NK-92 treated with Interleukin-12 subunit alpha and Interleukin-12 subunit beta, amount 100 ng/mL, for 24 hours (cell line): ENCODE measurements at places on chromosomes 6 and 20.
A peak's percentile ranks its signal among the peaks of the same experiment; 100 is the strongest.

DNA sequence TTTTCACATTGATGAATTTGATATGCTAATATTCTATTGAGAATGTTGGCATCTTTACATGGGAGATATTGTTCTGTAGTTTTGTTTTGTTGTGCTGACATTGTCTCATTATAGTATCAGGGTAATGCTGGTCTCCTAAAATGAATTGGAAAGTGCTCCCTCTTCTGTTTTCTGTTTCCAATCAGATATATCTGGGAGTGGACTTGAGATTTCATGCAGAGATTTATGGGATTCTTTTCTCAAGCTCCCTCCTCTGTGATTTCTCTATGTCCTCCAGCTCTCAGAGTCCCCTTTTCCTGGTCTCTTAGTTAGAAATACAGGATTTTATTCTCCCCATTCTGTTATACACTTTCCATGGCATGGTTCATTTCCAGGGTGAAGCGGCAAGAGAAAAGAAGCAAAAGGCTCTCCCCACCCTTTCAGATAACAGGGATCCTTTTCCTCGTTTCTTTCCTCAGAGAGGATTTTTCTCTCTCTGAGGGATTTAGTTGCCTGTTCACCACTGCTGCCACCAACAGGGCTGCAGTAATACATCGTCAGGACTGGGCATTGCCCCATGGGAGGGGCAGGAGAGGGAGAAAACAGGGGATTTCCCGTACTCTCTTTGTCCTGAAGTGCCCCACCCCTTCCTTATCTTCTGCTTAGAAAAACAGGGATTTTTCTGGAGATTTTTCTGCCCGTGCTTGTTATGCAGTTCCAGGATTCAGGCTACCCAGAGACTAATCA lies 59.3 kb upstream of the STMND1 start:
- DNase-seq = no peak

DNA sequence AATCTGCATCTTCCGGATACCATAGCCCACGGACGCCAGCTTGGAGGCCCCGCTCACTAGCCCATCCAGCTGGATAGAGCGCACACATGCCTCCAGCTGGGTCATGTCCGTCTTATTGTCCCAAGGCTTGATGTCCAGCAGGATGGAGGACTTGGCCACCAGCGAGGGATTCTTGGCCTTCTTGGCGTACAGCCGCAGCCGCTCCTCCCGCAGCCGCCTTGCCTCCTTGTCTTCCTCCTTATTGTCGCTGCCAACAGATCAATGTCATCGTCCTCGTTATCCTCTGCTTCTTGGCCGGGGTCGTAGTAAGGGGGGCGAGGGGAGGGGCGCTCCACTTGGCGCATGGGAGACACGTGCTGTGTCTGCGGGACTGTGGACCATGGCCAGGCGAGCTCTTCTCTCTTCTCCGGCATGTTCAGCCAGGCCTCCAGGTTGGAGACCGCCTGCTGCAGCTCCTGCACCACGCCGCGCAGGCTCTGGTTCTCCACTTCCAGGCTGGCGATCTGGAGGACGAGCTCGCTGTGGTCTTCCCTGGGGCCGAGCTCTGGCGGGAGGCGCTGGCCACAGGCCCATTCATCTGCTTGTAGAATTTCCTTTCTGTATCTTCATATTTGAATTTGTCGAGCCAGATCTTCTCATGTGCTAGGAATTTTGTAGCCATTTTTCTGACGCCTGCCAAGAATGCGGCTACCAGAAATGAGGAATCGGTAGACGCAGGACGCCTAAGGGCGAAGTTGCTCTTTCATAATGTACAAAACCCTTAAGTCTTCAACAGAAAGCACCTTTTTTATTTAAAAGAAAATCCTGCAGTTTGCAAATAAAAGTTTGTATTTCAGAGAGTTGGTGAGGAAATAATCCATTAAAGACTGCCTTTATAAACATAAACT lies 60.1 kb upstream of the PTPRK start:
- DNase-seq = no peak

GRCh38 chr20:1934156-1934555 lies 38.9 kb downstream of the SIRPA start:
- no peak for DNase-seq

DNA sequence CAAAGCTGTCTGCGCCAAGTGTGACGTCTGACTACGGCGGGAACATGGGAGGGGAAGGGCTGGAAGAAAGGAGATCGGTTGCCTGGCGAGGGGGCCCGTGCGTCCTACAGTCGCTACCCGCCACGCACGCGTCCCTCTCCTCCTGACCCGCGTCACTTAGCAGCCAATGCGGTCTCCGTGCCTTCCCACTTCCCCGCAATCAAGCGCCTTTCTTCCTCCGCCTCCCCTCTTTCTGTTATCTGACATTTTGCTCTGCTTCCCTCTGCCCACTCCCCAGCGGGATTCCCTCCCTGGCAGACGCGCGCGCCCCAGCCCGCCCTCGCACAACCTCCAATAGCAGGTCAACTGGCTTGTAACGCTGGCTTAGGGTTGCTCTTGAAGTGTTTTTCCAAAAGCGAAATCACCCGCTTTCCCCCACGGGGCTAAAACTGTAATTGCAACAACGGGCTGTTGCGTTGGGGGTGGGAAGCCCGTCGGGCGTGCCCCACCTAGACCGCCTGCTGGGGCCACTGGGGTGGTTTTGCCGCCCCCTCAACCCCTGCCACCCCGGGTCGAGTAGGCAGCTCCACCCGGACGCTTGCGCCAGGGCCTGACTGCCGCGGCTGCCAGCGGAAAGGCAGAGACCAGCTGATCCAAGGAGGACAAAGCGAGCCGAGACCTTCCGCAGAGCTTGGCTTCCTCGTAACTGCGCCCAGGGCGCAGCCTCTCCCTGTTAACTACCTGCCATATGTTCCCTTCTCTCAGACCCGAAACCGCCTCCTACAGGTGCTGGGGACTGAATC lies 6.2 kb upstream of the SOX4 start:
- no peak for DNase-seq

DNA sequence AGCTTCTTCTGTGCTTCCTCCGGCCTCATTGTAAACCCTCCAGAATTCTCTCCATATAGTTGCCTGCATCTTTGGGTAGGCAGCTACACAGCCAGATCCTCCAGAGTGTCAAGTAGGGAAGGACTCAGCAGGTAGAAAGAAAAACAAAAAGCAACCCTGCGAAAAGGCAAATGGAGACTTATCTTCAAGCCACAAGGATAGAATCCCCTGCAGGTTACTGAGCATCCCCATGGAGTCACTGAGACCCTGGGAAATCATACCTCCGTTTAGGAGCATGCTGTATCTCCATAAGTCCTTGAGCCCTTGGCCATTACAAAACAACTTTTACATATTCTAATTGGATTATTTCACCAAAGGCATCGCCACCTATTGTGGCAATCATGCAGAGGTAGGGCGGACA lies 28.6 kb downstream of the ALDH8A1 start:
- no peak for DNase-seq

DNA sequence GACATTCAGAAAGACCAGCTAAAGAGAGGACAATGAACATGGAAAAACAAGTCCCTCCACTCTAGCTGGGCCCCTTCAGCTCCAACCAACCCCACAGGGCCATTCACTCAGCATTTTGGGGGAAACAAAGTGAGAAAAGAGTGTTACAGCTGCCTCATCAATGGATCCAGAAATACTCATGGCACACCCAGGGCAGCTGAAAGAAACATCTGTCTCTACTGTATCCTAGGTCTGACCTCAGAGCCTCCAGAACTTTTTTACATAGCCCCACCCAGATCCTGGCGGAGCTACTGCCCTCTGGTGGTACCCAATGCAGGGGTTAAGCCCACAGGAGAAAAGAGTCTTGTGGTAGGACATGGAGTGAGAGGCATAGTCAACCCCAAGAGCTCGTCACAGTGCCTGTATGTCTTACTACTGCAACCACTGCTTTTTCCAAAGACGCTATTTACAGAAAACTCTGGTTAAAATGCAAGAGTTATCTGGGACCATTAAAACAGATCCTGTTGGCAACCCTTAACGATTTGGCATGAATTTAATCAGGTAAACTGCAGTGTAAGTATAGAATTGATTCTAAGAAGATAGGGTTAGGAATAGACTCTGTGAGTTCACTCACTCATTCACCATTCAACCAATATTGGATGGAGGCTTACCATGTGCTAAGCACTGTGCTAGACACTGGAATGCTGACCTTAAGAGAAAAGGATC lies 37.4 kb upstream of the FAM83C start:
- peak; percentile 35 for DNase-seq

DNA sequence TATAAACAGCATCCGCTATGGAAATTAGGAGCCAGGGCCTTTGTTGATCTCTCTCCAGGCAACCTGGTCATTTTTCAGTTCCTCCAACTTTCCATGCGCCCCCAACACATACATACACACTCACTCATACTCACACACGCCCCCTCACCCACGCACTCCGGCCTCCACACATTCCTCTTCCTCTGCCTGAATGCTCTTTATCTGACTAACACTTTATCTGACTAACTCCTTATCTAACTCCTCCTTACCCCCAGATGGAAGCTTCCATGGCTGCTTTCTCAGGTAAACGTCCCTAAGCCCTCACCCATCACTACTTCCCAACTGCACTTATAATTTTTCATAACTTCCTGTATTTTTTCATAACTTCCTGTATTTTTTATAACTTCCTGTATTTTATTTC lies 17.4 kb downstream of the CASS4 start:
- DNase-seq = no peak

- DNase-seq = no peak
Measured at GRCh38 chr6:161439093-161439492, 165.2 kb upstream of the AGPAT4 start.

GRCh38 chr6:11341867-11342266 lies 109.4 kb upstream of the NEDD9 start:
- DNase-seq = no peak

DNA sequence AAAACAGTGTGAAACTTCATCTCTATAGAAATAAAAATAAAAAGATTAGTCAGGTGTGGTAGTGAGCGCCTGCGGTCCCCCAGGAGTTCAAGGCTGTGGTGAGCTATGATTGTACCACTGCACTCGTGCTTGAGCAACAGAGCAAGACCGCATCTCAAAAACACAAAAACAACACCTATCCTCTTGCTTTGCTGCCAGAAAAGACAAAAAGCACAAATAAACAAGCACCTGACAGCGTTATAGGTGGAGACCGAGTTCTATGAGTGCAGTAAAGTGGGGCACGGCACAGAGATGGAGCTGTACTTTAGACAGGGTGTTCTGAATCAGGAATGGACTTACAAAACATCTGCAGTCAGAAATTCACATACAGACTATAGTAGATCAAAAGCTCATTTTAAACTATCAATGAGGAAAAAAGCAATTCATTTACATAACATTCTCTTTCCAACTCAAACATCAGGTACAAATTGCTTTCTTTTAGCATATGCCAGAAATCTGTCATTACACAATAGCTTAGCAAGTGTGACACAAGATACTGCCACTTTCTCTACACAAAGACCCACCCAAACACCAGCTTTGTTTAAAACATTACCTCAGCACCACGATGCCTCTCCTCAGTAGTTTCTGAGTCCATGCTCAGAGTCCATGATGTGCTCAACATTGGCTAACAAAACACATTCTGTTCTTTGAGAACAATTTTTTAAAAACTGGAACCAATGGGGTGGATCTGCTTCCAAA lies 10.1 kb downstream of the EZR start:
- no peak for DNase-seq

DNA sequence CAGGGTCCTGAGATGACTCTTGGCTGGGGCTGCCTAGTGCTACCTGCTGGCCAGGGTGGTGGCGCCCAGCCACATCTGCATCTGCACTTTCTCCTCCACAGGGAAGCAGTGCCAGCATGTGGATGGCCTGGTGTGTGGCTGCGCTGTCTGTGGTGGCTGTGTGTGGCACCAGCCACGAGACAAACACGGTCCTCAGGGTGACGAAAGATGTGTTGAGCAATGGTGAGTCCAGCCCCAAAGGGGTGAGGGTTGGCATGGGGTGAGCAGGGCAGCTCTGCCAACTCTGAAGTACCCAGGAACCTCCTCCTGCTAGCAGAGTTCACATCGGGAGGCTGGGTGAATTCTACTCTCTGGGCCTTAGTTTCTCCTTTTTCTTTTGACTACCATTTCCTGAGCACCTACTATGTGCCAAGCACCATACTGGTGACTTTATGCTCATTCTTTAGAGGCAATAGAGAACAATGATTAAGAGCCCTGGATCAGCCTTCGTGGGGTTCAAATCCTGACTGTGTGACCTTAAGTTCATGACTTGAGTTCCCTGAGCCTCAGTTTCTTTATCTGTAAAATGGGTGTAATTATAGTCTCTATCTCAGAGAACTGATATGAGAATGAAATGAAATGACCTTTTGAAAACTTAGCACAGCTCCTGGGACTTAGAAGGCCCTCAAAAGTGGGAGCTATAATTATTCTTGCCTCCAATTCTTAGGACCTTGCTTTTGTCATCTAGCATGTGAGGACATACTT lies 2.1 kb downstream of the BPIFB4 start:
- no peak for DNase-seq

DNA sequence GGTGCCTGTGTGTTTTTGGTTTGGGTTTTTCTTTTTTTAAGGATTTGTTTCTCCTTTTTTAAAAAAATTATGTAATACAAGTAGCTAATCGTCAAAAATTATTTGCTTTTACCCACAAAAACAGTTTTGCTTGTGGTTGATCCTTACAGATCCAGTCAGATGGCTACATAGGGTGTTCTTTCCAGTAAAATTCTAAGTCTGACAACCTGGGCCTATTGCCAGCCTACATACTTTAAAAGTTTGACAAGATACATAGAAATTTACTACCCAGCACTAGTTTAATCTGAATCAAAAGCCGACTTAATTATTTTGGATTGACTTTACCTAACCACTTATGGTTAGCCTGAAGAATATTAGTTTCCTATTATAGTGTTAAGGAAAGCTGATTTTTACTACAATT lies 2.1 kb upstream of the SOX4 start:
- no peak for DNase-seq

DNA sequence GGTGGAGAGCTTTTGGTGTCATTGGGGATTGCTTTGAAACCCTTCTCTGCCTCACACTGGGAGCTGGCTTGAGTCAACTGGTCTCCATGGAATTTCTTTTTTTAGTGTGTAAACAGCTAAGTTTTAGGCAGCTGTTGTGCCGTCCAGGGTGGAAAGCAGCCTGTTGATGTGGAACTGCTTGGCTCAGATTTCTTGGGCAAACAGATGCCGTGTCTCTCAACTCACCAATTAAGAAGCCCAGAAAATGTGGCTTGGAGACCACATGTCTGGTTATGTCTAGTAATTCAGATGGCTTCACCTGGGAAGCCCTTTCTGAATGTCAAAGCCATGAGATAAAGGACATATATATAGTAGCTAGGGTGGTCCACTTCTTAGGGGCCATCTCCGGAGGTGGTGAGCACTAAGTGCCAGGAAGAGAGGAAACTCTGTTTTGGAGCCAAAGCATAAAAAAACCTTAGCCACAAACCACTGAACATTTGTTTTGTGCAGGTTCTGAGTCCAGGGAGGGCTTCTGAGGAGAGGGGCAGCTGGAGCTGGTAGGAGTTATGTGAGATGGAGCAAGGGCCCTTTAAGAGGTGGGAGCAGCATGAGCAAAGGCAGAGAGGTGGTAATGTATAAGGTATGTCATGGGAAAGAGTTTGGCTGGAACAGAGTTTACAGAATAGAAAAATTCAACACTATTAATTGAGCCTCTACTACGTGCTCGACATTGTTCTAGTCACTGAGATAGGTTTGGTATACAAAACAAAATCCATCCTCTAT lies 31.2 kb downstream of the SRSF3 start:
- DNase-seq = no peak

GRCh38 chr20:24969186-24970029 lies 20.3 kb downstream of the CST7 start:
- no peak for DNase-seq

- DNase-seq = no peak
Measured at GRCh38 chr6:138772596-138773176, 883 bp upstream of the CCDC28A start.
